ENCODE measurements at places on chromosomes 16 and 17. TPM values are rescaled to one million over a fixed set of nuclear protein-coding genes. Genes with fewer than 3 reads are reported as not detected.

DNA sequence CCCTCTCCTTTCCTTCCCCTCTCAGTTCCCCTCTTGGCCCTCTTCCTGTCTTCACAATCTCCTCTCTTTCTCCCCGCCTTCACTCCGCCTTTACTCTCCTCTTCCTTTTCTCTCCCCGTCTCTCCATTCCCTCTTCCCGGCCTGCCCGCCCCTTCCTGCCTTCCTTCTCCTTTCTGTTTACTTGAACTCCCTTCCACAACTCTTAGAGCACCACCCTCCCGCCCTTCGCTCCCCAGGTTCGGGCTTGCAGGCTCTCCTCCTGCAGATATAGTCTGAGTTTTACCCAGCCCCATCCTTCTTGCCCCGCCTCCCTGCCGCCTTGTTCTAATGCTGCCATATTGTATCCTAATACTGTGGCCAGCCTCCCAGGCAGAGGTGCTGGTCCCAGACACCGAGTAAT lies 201.5 kb upstream of the N4BP1 start:
- no peaks in the 10 kb centered on the region for H3K36me3 ChIP-seq
- DNase-seq: no peak
- no peak overlapping the region for H3K4me3 ChIP-seq
- no peak overlapping the region for H3K27ac ChIP-seq
- peaks cover 55% of the 10 kb centered on the region for H3K27me3 ChIP-seq
- H3K4me1 ChIP-seq: no peaks in the 10 kb centered on the region

CCL17 gene
- total RNA-seq: not detected

DNA sequence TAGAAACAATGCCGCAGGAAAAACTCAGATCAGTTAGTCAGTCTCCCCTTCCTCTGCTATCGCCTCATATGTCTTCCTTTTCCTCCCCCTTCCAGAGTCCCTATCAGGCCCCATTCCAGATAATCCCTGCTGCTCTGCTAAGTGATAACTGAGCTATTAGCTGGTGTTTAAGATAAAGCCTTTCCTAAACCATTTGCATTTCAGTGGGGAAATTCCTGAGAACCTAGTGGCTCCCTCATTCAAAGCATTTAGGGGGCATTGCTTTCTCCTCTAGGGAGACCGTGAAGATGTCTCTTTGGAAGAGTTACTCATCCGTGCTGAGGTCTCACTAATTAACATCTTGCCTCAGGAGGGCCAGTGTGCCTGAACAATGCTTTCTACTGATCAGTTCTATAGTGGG lies 401.6 kb downstream of the NPIPA7 start:
- H3K27ac ChIP-seq: no peak overlapping the region
- no peaks in the 10 kb centered on the region for H3K27me3 ChIP-seq
- H3K36me3 ChIP-seq: no peaks in the 10 kb centered on the region

DNA sequence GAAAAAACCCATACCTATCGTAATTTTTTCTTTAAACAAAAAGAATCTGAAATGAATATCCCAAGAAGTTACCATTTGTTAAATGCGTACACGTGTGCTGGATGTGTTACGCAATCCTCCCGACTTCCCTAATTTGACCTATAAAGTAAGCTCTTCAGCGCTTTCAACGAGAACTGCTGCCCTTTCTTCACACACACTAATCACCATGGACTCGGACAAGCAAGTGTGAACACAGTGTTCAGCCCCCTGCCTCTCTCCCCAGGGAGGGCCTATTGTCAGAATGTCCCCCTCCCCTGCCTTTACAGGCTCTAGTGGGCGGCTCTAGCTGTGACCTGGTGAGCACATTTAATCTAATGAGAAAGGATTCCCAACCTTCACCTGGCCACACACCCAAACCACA lies 216.1 kb downstream of the CEP112 start:
- no peak for DNase-seq
- no peaks in the 10 kb centered on the region for H3K27me3 ChIP-seq
- no peaks in the 10 kb centered on the region for H3K36me3 ChIP-seq
- no peak overlapping the region for H3K4me3 ChIP-seq

GRCh38 chr17:55177855-55178217 lies 86.9 kb upstream of the HLF start:
- H3K4me3 ChIP-seq: no peak overlapping the region
- no peak for DNase-seq
- no peak overlapping the region for H3K27ac ChIP-seq
- 0 out of 2 replicates have a peak, but pooled peaks cover 5% of the 10 kb centered on the region for H3K4me1 ChIP-seq
- no peaks in the 10 kb centered on the region for H3K27me3 ChIP-seq

- peaks cover 13% of the 10 kb centered on the region for H3K36me3 ChIP-seq
- DNase-seq: no peak
- peak overlapping the region; percentile 89 for H3K4me3 ChIP-seq
- H3K27me3 ChIP-seq: no peaks in the 10 kb centered on the region
- H3K4me1 ChIP-seq: peaks cover 33% of the 10 kb centered on the region
These were observed 625 bp downstream of the DVL2 start for GRCh38 chr17:7233701-7234082.

DNA sequence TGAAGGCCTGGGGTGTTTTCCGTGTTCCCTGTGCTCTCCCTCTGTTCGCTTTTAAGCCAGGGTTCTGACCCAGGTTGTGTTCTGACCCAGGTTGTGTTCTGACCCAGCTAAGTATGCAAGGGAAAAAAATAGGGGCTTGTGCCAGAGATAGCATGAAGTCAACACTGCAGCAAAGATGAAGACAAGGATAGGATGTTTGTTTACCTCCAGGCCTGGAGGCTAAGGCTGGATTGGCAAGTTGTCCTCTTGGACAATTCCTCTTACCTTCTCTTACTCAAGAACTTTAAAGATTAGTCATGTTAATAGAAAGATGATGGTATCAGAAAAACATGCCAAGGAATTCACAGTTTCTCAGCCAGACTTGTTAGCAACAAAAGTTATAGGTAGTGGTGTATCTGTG lies 19.4 kb downstream of the LYRM9 start:
- no peaks in the 10 kb centered on the region for H3K36me3 ChIP-seq
- no peak overlapping the region for H3K27ac ChIP-seq
- H3K4me3 ChIP-seq: no peak overlapping the region
- H3K4me1 ChIP-seq: 0 out of 2 replicates have a peak, but pooled peaks cover 5% of the 10 kb centered on the region
- DNase-seq: peak; percentile 59

DNA sequence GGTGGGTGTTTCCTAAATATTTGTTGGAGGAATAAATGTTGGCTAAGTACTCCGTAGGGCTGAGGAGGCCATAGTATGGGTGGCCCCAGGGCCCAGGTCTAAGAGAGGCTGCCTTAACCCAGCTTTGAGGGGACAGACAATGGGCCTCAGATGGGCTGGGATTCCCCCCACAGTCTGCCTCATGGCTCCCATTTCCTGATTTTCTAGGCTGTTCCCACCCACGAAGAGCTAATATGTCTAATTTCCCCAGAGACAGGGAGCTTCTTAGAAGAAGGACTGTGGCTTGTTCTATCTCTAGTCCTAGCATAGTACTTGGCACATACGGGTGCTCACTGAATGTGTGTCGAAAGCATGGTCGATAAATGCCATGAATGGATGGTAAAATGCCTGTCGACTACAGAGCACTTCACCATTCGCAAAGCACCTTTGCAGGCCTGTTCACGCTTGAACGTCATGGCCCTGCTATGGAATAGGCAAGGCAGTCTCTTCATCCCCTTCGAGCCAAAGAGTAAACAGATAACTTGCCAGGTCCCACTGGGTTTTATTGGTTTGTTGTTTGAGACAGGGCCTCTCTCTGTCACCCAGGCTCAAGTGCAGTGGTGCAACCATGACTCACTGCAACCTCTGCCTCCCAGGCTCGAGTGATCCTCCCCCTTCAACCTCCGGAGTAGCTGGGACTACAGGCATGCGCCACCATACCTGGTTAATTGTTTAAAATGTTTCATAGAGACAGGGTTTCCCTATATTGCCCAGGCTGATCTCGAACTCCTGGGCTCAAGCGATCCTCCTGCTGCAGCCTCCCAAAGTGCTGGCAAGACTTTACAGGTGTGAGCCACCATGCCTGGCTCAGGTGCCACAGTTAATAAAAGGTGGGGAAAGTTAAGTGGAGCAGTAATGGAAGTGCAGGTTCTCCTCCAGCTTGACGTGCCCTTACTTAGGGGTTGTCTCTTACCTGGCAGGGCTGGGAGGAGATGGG lies 9.7 kb downstream of the CHAD start:
- peak overlapping the region; percentile 65 for H3K27ac ChIP-seq
- H3K27me3 ChIP-seq: no peaks in the 10 kb centered on the region
- no peaks in the 10 kb centered on the region for H3K36me3 ChIP-seq
- no peak overlapping the region for H3K4me3 ChIP-seq
- H3K4me1 ChIP-seq: peaks cover 33% of the 10 kb centered on the region

DNA sequence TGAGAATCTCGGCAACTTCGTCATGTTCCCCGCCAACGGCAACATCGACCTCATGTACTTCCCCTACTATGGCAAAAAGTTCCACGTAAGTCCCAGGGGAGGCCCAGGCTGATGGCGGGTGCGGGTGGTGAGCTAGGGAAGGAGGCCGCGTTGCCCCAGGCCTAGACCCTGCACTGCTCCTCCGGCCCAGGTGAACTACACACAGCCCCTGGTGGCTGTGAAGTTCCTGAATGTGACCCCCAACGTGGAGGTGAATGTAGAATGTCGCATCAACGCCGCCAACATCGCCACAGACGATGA lies 4.8 kb downstream of the ATP1B2 start:
- no peak overlapping the region for H3K27ac ChIP-seq
- no peaks in the 10 kb centered on the region for H3K36me3 ChIP-seq
- DNase-seq: no peak
- H3K4me1 ChIP-seq: no peaks in the 10 kb centered on the region
- no peak overlapping the region for H3K4me3 ChIP-seq

ICAM2 gene
- total RNA-seq: not detected

DNA sequence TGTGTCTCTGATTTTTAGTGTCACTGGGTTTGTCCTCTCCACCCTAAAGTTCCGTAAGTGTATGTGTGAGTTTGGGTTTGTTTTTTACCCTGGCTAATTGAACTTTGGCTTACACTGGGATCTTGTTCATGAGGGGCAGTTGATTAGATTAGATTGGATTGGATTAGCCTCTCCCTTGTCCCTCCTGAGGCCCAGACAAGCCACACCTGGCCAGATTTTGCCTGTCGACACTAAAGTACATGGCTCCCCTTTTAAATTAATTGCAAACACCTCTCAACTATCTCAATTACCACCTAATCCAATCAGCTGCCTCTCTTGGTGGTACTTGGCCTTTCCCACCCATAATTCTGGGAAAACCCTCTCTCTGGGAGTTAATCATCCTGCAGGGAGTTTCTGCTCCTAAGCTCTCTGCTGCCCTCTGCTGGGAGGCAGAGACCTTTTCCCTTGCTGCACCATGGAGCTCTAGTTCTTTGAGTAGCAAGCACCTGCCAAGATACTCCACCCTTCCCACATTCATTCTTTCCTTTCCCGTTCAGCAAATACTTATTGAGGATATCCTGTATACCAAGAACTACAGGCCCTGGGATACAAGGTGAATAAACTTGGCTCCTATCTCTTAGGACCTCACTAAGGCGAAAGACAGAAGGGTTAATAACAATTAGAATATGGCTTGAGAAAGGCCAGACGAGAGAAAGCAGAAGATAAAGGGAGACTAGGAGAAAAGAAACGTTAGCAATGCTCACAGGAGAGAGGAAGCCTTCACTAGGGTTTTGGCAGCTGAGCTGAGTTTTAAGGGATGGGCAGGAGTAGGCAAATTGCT lies 60.0 kb upstream of the MPHOSPH6 start:
- no peak overlapping the region for H3K27ac ChIP-seq
- H3K36me3 ChIP-seq: no peaks in the 10 kb centered on the region
- H3K4me3 ChIP-seq: no peak overlapping the region
- no peaks in the 10 kb centered on the region for H3K4me1 ChIP-seq
- peak; percentile 81 for DNase-seq
- H3K27me3 ChIP-seq: no peaks in the 10 kb centered on the region

DNA sequence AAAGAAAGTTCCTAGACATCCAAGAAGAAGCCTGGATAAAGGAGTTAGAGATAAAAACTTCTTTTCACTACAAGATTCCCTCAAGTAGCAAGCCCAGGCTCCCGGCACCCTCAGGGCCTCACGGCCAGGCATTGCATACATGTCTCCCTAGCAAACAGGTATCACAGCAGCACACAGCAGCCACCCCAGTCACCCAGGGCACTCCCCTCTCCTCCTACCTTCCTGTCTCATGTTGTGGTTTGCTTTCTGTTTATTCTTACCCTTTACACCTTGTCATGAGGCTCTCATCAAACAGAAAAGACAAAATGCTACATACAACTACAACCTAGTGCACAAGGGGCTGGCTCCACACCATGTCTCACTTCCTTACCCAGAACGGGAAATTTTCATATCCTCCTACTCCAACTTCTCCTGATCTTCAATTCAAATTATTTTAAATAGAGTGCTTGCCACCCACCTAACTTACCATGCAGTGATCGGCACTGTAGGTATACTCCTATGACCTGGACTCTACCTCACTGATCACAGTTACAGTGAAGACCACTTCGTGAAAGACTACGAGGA lies 42.7 kb downstream of the XPO6 start:
- no peaks in the 10 kb centered on the region for H3K27me3 ChIP-seq
- peaks cover 33% of the 10 kb centered on the region for H3K4me1 ChIP-seq
- no peak for DNase-seq
- no peak overlapping the region for H3K4me3 ChIP-seq

DNA sequence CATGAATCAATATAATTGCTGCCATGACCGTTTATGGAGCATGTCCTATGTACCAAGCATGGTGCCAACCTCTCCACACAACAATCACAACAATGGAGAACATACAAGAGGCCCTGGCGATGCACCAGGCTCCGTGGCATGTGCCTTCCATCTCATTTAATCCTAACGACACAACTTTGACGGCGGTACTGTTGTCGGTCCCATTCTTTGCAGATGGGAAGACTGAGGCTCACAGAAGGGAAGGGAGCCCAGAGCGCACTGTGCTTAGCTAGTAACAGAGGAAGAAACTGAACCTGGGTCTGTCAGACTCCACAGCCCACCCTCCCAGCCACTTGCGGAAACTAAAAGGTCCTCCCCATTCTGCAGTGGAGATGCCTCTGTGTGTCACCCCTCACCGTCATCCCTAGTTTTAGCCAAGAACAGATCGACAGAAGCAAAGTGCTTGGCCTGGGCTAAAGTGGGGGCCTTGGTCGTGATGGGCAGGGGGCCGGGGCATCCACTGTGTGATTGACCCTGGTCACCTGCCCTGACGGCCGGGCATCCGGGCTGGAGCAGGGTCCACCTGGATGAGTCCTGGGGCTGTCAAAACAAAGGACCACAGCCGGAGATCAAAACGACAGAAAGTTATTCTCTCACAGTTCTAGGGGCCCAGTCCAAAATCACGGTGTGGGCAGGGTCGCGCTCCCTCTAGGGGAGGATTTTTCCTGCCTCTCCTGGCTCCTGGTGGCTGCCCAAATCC lies 183.9 kb downstream of the C16orf95 start:
- H3K4me3 ChIP-seq: no peak overlapping the region

DNA sequence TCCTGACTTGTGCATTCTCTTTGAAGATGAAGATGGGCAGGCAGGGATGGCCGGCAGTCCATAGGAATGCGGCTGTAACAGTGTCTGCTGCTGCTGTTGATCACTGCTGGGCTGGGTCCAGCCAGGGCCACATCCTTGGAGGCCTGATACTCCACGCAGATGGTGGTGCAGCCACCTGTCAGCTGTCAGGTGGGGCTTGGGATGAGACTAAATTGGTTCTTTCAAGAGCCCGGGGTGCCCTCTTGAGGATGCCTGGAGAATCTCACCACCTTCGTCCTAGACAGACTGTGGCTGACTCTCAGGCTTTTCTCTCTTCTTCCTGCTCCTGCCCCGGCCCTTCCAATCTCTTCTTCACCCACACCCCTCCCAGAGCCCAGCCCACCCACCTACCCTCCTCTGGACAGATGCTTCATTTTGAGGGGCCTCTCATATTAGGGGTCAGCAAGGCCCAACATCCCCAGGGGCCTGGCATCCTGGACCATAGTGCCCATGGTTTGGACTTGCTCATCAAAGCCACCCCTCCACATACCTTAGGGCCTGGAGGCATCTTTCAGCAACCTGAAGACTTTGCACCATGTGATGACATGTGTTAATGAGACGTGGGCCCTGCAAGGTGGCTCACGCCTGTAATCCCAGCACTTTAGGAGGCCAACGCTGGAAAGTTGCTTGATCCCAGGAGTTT lies 19.1 kb downstream of the OSBPL7 start:
- DNase-seq: peak; percentile 80
- peaks cover 8% of the 10 kb centered on the region for H3K36me3 ChIP-seq
- no peaks in the 10 kb centered on the region for H3K27me3 ChIP-seq
- no peaks in the 10 kb centered on the region for H3K4me1 ChIP-seq
- H3K27ac ChIP-seq: no peak overlapping the region

Data from PC-3 (cell line).